ENCODE measurements at places on chromosomes 2 and 18. TPM values are rescaled to one million over a fixed set of nuclear protein-coding genes. Genes with fewer than 3 reads are reported as not detected.

DNA sequence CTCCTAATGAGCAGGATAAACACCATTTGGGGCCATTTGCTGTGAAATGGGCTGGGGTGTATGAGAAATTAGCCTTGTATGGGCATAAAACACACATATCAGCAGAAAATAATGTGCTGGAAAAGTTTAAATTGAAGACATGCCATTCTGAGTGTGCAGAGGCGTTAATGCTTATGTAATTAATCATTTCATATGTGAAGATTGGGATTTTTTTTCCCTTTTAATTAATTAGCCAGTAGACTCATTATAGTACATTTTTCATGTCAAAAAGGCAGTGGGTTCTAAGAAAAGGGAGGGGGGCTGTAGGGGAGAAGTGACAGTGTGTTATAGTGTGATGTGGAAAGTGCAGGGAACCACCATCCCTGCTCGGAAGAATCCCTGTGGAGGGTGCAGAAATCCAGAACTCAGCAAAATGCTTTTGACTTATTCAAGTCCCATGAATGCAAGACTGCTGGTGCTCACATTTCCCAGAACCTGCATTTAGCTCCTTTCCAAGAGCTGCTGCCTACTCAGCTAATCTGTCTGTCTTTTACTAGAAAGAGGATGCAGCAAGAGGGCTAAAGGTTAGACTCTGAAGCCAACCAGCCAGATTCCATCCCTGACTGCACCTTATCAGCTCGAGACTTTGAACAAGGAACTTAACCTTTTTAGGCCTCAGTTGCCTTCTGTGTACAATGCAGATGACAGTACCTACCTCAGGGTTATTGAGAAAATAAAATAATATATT lies 11.6 kb upstream of the COX7A2L start:
- no peak for DNase-seq

DNA sequence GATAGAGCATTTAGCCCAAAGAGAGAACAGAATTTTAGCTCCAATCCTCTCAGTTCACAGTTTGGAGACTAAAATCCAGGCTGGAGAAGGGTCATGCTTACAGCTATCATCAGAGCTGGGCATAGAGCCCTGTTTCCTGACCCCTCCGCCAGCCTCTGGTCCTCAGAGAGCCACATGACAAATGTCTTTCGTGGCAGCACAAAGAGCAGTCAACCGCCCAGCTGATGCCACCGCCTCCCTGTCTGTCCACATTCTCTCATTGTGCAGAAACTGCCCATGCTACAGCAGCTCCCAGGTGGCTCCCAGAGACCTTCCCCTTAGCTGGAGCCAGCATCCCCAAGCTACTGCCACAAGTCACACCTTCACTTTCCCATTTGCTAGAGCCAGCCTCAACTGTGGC lies 7.6 kb downstream of the KCNK3 start:
- DNase-seq = no peak

DNA sequence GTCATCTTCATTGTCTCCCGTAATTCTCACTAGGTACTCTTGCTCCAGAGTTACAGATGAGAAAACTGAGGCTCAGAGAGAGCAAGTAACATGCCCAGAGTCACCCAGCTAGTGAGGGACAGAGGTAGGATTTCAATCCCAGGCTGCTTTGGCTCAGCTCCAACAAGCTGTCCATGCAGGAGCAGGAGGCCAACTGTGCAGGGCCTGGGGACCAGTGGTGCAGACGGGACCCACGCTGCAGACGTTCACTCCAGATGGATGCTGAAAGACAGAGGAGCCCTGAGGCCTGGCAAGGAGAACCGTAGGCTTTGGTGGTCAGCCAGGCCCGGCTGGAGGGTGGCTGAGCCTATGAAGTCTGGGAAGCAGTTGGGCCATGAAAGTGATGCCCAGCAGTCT lies 102.6 kb downstream of the MCFD2 start:
- no peak for DNase-seq

GRCh38 chr2:203566161-203566560 lies 31.1 kb upstream of the RAPH1 start:
- DNase-seq = no peak

DNA sequence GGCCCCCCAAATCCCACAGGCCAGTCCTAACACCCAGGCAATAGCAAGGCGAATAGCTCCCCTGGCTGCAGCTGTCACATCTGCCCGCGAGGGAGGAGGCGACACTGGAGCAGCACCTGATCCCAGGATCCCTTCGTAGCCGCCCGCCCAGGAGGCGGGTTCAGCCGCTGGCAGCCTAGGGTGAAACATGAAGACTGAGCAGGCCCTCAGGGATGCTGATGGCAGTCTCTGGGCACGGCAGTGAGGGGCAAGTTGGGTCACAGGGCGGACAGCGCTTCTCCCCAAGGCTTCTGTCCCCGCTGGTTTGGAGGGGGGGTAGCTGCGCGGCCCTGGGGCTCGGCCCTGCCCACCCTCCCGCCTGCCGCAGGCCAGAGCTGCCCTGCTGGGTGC lies 1.9 kb downstream of the DNMT3A start:
- peak; percentile 46 for DNase-seq

DNA sequence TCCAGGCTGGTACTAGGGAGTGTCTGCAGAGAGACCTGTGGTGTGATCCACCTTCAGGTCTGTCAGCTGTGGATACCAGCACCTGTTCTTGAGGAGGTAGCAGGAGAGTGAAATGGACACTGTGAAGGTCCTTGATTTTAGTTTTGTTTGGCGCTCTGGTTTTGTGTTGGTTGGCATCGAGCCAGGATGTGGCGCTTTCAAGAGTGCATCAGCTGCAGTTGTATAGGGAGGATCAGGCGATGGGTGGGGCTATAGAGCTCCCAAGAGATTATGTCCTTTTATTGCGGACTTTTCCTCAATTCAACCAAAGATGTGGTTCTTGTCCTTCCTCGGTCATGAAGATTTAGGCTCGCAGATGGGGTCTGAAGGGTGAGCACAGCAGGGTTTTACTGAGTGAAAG lies 37.5 kb downstream of the SLC39A10 start:
- DNase-seq = no peak

GRCh38 chr18:11034884-11035283 lies 114.5 kb downstream of the PIEZO2 start:
- DNase-seq = peak; percentile 27

DNA sequence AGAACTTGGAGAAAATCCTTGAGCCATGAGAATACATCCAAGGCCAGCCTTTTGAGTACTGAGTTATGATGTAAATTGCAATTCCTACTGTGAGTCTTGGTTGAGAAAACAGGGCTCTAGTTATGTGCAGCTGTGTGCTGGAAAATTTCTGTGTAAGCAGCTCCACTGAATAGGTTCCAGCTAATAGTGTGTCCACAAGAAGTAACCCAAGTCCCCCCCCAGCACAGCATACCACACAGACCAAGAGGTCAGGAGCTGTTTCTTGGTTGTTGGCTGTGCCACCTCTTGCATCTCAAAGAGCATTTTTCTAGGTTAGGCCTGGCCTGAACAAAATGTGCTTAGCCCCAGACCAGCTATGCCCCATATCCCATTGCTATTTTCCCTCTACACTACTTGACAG lies 36.8 kb upstream of the APCDD1 start:
- DNase-seq = no peak

GRCh38 chr2:120004254-120004653 lies 8.6 kb upstream of the EPB41L5 start:
- no peak for DNase-seq

- DNase-seq = no peak
Observed at GRCh38 chr2:196823750-196824522, 14.8 kb upstream of the C2orf66 start.

DNA sequence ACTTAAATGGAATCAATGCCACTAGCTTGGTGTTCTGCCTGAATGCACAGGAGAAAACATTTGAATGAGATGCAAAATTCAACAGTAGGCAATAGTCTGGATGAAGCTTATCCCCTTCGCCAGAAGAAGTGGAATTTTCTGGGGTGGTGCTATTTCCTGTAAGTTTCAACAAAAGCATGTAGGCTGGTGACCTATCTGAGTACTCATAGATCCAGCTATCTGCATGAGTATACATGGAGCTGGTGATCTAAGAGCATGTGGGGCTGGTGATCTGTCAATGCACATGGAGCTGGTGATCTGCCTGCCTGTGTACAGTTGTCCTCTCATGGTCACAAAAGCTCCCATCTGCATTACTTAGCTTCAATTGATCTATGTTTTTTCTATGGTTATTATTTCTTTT lies 71.2 kb downstream of the SLC9A4 start:
- DNase-seq = no peak

GRCh38 chr18:23629444-23629946 lies 33.2 kb downstream of the ANKRD29 start:
- DNase-seq = peak; percentile 92

DNA sequence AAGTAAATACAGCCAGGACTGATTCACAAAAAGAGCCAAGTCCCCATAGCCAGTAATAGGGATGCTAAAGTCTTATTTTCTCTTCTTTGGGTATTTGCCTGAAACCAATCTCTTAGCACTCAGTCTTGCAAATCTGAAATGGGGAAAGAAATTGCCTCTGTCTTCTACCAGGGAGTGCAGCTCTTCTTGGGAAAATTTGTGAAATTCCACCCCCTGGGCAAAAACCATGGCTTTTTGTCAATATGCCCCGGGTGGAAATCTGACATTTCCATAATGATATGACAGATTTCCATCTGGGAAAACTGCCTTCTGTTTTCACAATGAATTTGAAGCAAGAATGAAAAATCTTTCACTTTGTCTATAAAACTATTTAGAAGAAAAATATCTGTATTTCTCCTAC lies 628.1 kb downstream of the BCL11A start:
- DNase-seq = no peak

DNA sequence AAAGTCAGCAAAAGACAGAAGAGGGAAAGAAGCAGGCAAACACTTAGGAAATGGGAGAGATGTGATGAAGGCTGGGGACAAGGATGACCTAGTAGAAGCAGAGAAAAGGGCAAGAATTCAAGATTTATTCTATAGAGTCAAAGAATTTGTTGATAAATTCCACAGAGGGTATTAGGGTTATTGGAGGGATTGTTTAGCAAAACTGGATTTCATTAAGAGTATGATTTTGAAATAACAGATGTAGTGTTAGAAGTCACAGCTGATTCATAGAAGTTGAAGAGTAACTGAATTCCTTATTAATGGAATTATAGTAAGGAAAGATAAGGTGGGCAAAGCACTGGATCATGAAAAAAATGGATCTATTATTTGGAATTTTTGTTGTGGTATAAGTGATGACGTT lies 48.6 kb downstream of the CEP192 start:
- DNase-seq = no peak

DNA sequence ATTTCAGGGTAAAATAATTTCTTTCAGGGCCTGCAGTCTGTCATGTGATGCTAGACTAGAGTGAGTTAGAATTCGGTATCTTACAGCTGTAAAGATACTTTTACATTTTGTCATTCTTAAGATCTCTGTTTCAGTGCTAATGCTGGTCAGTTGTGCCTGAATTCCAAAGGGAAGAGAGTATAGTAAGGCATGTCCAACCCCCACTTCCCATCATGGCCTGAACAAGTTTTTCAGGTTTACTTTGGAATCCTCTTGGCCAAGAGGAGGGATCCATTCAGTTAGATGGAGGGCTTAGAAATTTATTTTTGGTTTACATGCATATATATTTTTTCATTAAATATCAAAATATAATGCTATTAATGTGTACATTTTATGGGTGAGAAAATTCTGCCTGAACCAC lies 596.6 kb downstream of the XIRP2 start:
- DNase-seq = no peak

Gene C1QL2
- total RNA-seq = not detected

Gene LBX2
- total RNA-seq = 4.0 TPM

Gene PPP1R1C
- 1.5 TPM for total RNA-seq

Gene C2orf81
- total RNA-seq = 0.15 TPM

Gene HTR2B
- not detected for total RNA-seq
